Myocyte (in vitro differentiated cells): ENCODE measurements at places on chromosomes 5 and 9.
A peak's percentile ranks its signal among the peaks of the same experiment; 100 is the strongest.

DNA sequence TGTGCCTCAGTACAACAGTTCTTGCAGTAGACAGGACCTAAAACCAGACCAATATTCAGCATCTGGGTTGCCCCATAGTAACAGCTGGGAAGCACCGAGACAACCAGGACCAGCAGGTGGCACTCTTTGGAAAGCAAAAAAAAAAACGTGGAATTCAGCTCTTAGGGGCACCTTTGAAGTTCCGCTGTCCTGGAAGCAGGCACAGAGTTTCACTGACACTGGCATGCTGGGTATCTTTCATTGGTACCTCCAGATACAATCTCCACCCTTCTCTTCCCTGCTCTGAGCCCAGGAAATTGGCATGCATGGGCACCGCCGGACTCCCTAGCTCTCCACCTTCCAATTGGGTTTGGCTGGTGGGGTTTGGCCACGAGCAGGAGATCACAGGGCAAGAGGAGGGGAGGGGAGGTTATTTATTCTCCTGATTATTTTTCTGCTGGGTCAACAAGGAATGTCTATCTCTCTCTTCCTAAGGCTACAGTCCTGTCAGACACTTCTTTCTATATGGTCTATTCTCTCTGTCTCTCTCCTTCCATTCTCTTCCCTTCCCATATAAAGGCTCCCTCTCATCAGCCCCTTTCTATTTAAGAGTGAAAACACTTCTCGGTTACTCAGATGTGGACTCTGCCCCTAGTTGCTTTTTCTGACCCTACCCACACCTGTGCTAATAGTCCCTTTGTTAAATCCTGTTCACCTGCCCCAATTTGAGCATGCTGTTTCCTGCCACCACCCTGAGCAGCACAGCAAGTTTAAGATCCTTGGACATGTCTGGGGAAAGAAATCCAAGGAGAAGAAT lies 1.9 kb upstream of the IDNK start:
- peak; percentile 64 for DNase-seq

DNA sequence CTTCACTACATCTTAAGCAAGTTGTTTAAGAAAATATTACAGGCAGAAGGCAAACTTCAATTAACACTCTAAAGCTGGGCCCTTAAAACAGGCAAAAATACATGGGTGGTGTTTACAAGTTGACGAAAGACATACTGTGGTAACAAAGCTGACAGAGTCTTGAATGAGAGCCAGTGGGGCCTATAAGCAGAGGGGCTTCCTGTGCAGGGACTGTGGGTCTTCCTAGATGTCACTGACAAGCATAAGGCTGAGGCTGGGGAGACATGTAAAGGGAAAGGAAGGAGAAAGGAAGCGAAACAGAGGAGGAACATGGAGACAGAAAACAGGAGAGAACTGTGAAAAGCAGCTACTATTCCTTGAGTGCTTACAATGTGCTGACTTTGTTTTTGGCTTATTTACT lies 308.0 kb upstream of the RPS23 start:
- no peak for DNase-seq

DNA sequence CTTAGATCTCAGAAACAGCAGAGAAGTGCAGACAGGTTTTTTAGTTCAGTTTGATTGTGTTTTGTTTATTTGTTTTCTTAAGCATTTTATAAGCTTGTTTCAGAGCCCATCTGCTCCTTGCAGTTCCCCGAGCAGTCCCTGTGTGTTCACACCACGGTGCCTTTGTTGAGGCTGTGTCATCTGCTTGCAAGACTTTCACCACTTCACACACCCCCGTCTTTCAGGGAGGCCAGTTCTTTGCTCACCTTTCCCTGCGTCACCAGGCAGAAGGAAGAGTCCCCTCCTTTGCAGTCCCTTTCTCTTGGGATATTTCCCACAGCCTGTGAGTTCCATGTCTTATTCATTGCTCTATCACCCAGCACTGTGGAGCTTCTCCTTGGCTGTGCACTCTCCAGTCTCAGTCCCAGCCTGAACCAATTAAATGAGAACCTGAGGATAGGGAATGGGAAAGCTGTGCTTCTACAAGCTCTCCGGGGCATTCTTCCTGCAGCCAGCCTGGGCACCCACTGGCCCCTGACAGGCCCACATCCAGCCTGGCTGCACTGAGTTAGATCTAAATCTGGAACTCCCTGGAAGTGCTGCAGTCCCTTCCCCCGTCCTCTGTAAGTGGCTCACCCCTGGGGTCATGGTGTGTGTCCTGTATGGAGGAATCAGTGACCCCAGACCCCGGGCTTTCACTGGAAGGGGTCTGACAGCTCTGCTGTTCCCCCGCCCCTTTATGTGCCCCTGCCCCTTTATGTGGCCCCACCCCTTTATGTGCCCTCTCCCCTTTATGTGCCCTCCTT lies 5.5 kb downstream of the MVB12B start:
- no peak for DNase-seq

- DNase-seq = peak; percentile 62
These were observed 51.1 kb downstream of the C9orf152 start for GRCh38 chr9:110156902-110157301.

GRCh38 chr9:20111173-20111843 lies 322.5 kb upstream of the SLC24A2 start:
- DNase-seq = no peak

GRCh38 chr5:119470851-119471451 lies 18.7 kb downstream of the HSD17B4 start:
- peak; percentile 36 for DNase-seq

DNA sequence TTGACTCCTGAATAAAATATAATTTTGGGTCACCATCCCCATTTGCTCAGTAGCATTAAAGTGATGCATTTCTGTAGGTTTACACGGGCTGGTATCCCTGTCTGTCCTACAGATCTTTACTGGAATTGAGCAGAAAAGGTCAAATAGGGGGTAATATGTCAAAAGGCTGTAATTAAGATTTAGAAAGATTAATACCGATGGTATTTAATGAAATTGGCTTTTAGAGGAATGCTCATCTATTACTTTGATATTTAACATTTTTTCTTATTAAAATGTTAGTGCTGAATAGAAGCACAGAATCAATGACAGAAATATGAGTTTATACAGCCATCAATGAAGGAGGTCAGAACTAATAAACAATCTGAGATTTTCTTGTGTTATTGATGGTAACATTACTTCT lies 1762.2 kb upstream of the WWC1 start:
- no peak for DNase-seq

GRCh38 chr5:171405615-171406014 lies 13.8 kb upstream of the FGF18 start:
- DNase-seq = no peak

GRCh38 chr9:133114886-133115603 lies 6.0 kb downstream of the RALGDS start:
- no peak for DNase-seq

DNA sequence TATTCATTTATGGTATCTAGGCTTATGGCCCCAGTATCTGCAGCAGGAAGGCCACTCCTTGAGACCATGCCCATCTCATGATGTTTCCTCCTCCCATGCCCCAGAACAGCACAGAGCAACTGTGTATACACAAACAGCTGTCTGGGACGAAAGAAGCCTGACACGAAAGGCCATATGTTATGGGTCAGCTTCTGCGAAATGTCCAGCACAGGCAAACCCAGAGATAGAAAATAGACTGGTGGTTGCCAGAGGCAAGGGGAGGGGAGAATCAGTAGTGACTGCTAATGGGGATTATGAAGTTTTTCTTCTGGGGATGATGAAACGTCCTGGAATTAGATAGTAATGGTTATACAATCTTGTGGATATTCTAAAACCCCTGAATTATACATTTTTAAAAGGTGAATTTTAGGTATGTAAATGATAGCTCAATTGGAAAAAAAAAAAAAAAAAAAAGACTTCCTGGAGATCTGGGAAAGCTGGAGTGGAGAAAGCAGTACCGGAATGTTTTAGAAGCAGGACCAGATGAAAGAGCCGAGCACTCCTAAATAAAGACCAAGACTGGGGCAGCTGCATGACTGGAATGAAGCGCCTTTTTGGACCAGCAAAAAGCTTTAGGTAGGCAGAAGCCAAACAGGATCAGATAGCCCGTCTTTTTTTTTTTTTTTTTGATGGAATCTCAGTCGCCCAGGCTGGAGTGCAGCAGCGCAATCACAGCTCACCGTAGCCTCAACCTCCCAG lies 29.2 kb downstream of the PCDHGC5 start:
- DNase-seq = peak; percentile 97

DNA sequence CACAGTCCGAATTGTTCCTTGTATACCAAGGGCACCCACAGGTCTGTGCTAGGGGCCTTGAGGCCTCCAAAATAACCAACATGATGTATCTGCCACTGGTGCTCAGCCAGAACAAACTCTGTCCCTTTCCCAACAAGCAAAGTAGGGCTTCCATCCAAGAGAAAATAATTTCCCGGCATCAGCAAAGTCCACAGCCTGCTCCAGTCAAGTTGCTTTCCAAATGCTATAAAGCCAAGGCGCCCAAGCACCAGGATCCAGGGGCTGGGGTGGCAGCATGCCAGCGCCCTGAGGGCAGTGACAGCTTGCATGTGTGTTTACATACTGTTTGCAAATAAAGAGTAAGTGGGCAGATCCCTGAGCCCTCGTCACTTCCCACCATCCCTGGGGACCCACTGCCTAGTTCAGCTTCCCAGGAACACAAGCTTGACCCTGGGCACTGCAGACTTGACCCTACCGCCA lies 155.9 kb downstream of the ERCC6L2 start:
- DNase-seq = peak; percentile 15

- DNase-seq = no peak
These were observed 25.6 kb downstream of the DUSP1 start for GRCh38 chr5:172745406-172745805.

- no peak for DNase-seq
These were observed 119.2 kb upstream of the SV2C start for GRCh38 chr5:75964008-75964407.

- DNase-seq = peak; percentile 21
These were observed 27.6 kb downstream of the MBLAC2 start for GRCh38 chr5:90446961-90447360.

DNA sequence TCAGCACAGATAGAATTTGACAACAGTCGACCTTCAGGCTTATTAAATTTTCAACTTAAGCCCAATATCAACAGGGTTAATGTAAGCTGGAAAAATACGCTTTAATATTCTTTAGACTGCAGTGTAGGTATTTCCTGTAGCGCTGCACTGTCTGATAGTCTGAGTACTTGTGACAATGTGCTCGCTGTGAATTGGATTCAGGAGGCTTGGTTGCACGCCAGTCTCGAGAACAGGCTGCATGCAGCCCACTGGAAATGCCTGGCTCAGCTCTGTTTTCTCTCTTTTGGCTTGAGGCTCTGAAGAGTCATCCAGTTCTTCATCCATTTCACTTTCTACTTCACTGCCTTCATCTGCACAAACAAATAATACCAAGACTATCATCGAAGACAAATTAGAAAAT lies 300.9 kb downstream of the RFX3 start:
- no peak for DNase-seq

- peak; percentile 68 for DNase-seq
These were observed 126.9 kb downstream of the TLE1 start for GRCh38 chr9:81562231-81563019.

GRCh38 chr5:74738406-74738805 lies 28.5 kb downstream of the GFM2 start:
- DNase-seq = no peak

GRCh38 chr5:144433893-144434292 lies 263.2 kb downstream of the KCTD16 start:
- DNase-seq = peak; percentile 6

DNA sequence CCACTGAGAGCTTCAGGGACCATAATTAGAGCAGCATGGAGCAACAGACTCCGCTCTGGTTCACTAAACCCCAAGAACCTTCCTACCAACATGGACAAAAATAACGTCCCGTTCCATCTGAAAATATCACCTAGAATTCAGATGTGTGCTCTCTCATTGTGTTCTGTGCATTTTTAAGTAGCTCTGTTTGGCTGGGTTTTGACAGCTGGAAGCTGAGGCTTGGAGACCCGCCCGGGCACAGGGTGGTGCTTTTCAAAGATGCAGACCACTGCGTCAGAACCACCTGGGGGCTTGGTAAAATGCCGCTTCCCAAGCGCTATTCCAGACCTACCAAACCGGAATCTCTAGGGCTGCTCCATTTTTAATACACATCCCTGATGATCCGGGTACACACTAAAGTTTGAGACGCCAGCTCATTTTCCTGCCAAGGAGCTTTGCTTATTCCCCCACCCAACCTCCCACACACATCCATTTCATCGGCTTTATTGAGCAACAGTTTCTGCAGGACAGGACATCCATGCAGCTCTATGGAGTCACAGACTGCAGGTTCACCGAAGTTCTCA lies 104.8 kb downstream of the GABBR2 start:
- no peak for DNase-seq
